H9 (cell line): ENCODE measurements at places on chromosomes 7 and 10. TPM values are rescaled to one million over a fixed set of nuclear protein-coding genes. Genes with fewer than 3 reads are reported as not detected.
A peak's percentile ranks its signal among the peaks of the same experiment; 100 is the strongest.

The RHOBTB1 gene
- total RNA-seq = 2.5 and 2.9 TPM in 2 replicates

- DNase-seq = no peak
These were observed 38.5 kb upstream of the MSMB start for GRCh38 chr10:46084321-46085165.

The KIN gene
- 20.9 and 23.4 TPM in 2 replicates for total RNA-seq

DNA sequence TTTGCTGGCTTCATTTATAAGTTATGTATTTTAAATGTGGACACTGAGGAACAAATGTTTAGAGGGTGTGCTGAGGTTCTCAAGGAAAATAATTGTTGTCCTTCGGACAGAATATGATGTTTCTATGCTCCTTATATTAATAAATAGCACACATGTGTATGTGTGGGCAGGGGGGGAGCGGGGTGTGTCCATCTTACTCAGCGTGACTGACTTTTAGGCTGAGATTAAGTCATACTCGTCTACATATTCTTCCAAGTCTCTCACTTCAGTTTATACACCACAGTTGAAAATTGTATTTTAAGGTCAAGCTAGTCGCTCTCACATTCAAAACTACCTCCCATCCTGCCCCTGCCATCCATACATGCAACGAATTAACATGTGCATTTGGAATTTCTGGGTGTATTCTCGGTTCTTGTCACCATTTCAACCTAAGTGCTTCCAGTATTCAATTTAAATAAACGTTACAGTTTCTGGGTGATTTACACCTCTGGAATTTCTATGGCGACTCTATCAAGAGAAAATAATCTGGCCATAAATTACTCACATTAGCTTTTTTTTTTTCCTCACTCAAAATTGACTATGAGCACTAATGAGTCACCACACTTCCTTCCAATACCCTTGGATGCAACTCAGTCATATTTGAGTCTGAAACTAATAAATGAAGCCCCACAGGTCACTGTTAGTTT is 3.3 kb downstream of the PCDH15 start:
- DNase-seq = no peak

- no peak for DNase-seq
These were observed 1.3 kb downstream of the ZNF775 start for GRCh38 chr7:150380463-150380862.

GRCh38 chr10:100482834-100483185 is 20.0 kb downstream of the WNT8B start:
- DNase-seq = no peak

- no peak for DNase-seq
These were observed 82.2 kb upstream of the GPR22 start for GRCh38 chr7:107387573-107388219.

- no peak for DNase-seq
These were observed 292.0 kb downstream of the HPSE2 start for GRCh38 chr10:98943681-98944080.

The ITPRID1 gene
- total RNA-seq = 1.1 and 1.2 TPM in 2 replicates

The SLC29A4 gene
- 12.4 and 13.3 TPM in 2 replicates for total RNA-seq

GRCh38 chr7:150370612-150371071 is 2.0 kb downstream of the REPIN1 start:
- DNase-seq = no peak

- peak; percentile 41 for DNase-seq
These were observed 1.3 kb downstream of the CYTH3 start for GRCh38 chr7:6271060-6271658.

GRCh38 chr7:148079206-148080080 is 511.1 kb upstream of the C7orf33 start:
- DNase-seq = no peak

- DNase-seq = no peak
These were observed 81.0 kb upstream of the STK17A start for GRCh38 chr7:43501870-43502269.

The VWC2 gene
- 0.02 TPM in 2 replicates for total RNA-seq

- no peak for DNase-seq
These were observed 118.9 kb downstream of the PRPF18 start for GRCh38 chr10:13705526-13706174.

The GRIFIN gene
- total RNA-seq = not detected in 2 replicates

DNA sequence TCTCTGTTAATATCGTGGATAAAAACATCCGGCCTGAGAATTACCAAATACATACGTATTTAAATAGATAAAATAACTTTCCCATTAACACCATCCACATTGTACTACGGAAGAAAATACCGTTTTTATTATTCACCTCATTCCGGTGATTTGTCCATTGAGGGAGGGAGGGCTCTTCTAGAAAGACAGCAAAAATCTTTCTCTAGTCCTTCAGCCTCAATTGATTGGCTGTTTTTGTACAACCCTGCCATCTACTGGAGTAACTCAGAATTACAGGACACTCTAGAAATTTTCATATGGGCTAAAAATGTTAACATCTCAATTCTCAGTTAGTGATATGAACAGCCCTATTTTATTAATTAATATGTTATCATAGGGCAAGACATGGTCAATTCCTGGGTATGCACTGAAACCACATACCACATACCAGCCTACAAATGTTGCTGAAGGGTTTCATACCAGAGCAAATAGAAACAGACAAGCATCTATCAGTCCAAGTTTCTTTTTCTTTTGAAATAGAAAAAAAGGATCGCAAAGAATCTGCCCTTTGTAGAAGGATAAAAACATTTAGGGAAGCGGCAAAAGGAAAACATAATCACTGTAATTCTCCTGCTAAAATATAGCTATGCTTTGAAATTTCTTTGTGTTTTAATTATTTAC is 55.8 kb upstream of the CDCA7L start:
- no peak for DNase-seq

- no peak for DNase-seq
These were observed 39.6 kb downstream of the NEUROG3 start for GRCh38 chr10:69533658-69534057.

GRCh38 chr7:129739427-129739826 is 127.9 kb downstream of the NRF1 start:
- DNase-seq = no peak

DNA sequence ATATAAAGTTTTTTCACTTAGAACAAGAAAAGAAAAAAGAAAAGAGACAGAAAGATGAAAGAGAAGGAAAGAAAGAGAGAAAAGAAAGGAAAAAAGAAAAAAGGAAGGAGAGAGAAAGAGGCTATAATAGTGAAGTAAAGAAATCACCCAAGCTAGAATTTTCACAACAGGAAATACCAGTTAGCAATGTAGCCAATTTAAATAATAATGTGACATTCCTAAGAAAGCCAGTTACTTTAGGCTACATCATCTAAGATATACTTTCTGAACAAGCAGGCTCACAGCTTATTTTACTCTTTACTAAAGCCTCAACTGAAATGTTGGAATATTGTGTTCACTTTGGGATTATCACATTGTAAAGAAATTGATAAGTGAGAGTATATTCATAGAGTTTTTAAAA is 53.6 kb downstream of the GPR37 start:
- DNase-seq = no peak

DNA sequence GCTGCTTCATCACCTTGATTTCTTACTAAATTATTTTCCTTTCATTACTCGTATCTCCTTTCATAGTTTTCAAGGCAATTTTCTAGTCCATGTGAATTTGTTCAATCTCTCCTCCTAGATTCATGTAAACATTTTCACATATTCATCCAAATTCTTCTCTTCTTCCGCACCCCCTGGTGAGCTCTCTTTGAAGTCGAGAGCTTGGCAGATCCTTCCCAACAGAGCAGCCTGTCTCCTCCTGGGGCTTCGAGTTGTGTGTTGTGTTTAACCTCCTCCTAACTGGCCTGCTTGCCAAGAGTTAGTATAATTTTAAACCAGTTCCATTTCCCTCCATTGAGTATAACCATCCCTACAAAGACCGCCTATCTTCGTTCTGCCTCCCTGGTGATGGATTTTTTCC is 272.4 kb upstream of the CELF2 start:
- no peak for DNase-seq

The TACC2 gene
- total RNA-seq = 54.8 and 58.1 TPM in 2 replicates

GRCh38 chr10:24287559-24288195 is 78.7 kb downstream of the KIAA1217 start:
- no peak for DNase-seq

- DNase-seq = no peak
These were observed 38.8 kb downstream of the DLG5 start for GRCh38 chr10:77887631-77888355.

The GARIN1A gene
- total RNA-seq = 0.50 and 0.98 TPM in 2 replicates

The PILRB gene
- total RNA-seq = 43.5 and 50.1 TPM in 2 replicates

DNA sequence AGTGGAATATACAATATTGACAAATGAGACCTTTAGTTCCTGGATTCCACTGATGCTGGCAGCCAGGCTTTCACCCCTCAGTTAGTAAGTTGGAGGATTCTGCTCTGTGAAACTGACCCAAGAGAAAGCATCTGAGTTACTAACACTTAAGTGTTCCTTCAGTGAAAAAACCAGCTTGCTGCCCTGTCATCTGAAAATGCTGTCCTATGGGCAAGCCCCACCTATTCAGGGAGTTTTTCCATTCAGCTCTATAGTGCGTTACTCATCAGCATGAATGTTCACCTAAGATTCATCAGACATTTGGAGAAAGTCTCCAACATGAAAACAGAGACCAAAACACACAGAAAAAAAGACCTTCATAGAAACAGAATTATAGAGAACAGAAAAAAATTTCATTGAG is 37.9 kb downstream of the PRPF18 start:
- no peak for DNase-seq

The MYO3A gene
- 4.3 and 4.9 TPM in 2 replicates for total RNA-seq

- DNase-seq = no peak
These were observed 194.9 kb downstream of the ETV1 start for GRCh38 chr7:13794581-13794980.

The CHST15 gene
- total RNA-seq = 6.8 and 8.7 TPM in 2 replicates

GRCh38 chr7:97390052-97390451 is 272.6 kb downstream of the SDHAF3 start:
- peak; percentile 27 for DNase-seq

The UMAD1 gene
- 8.5 and 8.9 TPM in 2 replicates for total RNA-seq
